ENCODE measurements at places on chromosomes 7 and 10.

DNA sequence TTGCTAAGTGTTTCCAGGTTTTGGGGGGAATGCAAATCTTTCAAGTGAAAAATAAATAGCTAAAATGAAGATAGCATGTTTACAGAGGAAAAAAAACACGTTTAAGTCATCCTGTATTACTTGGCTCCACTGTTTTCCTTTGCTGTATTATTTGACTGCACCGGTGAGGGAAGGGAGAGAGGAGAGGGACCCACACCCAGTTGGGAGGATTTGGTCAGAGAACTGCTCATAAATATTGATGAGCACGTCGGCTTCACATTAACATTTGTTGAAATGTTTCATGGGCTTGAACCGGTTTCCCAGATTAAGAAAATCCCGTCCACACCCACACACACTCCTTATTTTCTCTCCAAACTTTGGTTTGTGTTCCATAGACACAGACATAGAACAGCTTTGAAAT, 493.8 kb upstream of the MGMT start:
- DNase-seq: no peak

- DNase-seq: no peak
Observed at GRCh38 chr7:95549818-95550529, 46.3 kb downstream of the PDK4 start.

DNA sequence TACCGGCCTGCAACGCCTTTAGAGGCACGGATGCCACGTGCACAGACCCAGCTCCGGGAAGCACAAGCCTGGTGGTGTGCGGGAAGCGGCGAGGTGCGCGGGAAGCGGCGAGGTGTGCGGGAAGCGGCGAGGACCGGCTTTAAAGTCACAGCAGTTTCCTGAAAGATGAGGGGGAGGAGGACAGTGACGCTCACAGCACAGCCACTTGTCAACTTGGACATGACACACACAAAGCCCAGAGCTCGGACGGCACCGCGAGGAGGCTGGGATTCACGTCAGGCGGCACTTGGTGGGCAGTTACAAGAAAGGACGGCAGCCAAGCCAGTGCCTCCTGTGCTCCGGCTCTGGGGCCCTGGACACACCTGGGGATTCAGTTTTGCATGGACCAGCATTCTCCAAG, 525.9 kb downstream of the DNAJB6 start:
- no peak for DNase-seq

DNA sequence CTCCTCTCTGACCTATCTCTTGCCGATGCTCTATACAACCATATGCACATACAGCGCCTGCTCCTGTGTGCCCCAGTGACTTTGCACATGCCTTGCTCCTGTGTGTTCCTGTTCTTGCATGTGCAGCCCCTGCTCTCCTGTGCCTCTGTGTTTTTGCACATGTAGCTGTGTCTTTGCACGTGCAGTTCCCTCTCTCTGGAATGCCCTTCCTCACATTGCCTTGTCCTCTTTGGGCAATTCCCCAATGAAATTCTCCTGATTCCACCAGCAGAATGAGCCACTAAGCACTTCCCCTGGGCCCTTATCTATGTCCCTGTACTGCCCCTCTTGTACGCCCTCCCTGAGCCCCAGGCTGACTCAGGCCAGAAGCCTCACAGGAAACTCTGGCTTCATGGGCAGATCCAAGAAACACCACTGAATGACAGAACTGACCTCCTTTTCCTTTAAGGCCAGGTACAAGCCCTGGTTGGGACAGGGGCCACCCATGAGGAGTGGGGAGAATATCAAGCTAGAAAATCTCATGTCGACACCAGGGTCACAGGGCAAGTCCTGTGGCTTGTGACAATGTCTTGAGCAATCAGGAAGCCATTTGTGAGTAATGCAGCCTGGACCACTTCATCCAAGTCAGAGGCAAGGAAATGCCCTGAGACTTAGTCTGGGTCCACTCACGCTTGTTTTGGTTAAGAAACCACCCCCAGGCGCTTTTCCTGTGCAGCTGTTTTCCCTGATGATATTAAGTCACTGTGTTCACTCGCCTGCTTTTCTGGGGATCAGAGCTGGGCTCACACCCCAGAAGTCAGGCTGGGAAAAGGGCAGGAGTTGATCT, 1.9 kb upstream of the ARHGAP22 start:
- no peak for DNase-seq

GRCh38 chr10:24393201-24393600, 184.3 kb downstream of the KIAA1217 start:
- DNase-seq: no peak

GRCh38 chr10:63227207-63227895, 94.2 kb downstream of the NRBF2 start:
- DNase-seq: no peak

GRCh38 chr10:22581461-22581860, 132.9 kb downstream of the PIP4K2A start:
- no peak for DNase-seq

GRCh38 chr10:100980311-100980710, 7.0 kb downstream of the MRPL43 start:
- DNase-seq: no peak

- DNase-seq: no peak
Observed at GRCh38 chr7:155282671-155283070, 15.0 kb upstream of the INSIG1 start.

GRCh38 chr7:22601812-22602565, 102.0 kb upstream of the STEAP1B start:
- no peak for DNase-seq

GRCh38 chr7:23895666-23896096, 185.7 kb downstream of the STK31 start:
- no peak for DNase-seq

- no peak for DNase-seq
Observed at GRCh38 chr7:129434675-129435318, 565 bp downstream of the STRIP2 start.

- DNase-seq: no peak
Observed at GRCh38 chr10:24707445-24707844, 16.2 kb downstream of the ARHGAP21 start.

DNA sequence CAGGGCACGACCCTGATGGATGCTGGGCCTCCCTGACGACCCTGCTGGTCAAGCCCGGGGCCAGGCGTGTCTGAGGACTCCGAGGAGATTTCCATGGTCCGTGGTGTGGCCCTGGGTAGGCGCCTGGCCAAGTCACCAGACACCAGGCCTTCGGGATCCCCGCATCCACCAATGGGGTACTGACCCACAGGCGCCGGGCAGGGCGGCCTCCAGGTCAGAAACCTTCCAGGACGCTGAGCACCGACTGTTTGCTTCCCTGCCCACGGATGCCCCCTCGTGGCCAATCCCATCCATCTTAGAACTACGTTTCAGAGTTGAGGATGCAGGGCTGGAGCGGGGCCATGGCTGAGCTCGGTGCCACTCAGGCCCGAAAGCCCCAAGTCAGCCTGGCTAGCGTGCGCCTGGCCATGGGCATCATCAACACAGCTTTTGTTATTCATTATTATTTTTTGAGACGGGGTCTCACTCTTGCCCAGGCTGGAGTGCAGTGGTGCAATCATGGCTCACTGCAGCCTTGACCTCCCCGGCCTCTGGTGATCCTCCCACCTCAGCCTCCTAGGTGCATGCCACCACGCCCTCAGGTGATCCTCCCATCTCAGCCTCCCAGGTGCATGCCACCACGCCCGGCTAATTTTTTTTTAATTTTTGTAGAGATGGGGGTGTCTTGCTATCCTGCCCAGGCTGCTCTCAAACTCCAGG, 7.1 kb upstream of the AMZ1 start:
- peak; percentile 40 for DNase-seq

DNA sequence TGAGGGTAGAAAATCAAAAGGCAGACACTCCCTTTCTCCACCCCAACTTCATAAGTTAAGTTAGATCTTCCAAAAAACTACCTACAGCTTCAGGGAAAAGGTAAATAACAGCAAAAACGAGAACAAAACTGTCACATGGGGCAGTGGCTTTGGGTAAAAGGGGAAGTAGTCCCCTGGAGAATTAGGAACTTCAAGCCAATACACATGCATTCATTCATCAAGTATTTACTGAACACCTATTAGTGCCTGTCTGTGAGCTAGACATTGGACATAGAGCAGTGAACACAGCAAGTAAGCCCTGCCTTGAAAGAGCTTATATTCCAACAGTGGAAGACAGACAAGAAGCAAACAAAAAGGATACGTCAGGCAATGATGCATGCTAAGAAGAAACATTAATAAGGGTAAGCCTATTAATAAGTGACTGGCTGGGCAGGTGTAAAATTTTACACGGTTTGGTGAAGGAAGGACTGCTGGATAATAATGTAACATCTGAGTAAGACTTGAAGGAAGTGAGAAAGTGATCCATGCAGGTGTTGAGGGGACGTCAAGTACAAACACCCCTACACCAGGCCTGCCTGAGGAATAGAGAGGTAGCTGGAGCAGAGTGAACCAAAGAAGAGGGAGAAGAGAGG, 69.6 kb upstream of the RAPGEF5 start:
- DNase-seq: no peak

- DNase-seq: no peak
Observed at GRCh38 chr7:110388457-110388856, 702.5 kb upstream of the LRRN3 start.

GRCh38 chr7:157644946-157645345, 308.1 kb downstream of the DNAJB6 start:
- DNase-seq: no peak

- DNase-seq: no peak
Observed at GRCh38 chr10:101562231-101562630, 25.8 kb downstream of the POLL start.

- DNase-seq: no peak
Observed at GRCh38 chr7:37408291-37409228, 40.1 kb downstream of the ELMO1 start.

DNA sequence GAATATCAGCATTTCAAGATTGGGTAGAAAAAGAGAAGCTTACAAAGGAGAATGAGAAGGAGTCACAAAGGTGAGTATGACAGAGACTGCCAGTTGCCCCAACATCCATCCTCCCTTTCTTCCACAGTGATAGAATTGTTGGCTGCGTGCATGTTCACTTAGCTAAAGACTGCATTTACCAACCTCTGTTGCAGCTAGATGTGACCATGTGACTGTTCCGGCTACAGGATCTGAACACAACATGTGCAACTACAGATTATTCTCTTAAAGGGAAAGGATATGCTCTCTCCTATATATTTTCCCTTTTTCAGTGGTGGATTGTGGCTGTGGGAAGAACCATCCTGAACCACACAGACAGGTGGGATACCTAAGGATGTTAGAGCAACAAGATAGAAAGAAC, 60.5 kb upstream of the ZNRF2 start:
- no peak for DNase-seq

GRCh38 chr10:114228156-114228555, 10.9 kb upstream of the VWA2 start:
- no peak for DNase-seq

- no peak for DNase-seq
Observed at GRCh38 chr10:79179957-79180309, 111.2 kb downstream of the ZMIZ1 start.
